ENCODE measurements at places on chromosomes 7 and 10.

- no peak for DNase-seq
These were observed 68.8 kb upstream of the KIF5B start for GRCh38 chr10:32125023-32125422.

DNA sequence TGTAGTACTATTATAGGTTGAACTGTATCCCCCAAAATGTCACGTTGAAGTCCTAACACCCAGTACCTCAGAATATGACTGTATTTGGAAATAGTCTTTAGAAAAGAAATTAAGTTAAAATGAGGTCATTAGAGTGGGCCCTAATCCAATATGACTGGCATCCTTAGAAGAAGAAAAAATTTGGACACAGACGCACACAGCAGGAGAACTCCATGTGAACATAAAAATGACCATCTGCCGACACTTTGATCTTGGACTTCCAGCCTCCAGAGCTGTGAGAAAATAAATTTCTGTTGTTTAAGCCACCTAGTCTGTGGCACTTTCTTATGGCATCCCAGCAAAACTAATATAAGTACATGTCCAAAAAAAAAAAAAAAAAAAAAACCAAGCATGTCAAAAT, 225.8 kb downstream of the PARD3 start:
- no peak for DNase-seq

DNA sequence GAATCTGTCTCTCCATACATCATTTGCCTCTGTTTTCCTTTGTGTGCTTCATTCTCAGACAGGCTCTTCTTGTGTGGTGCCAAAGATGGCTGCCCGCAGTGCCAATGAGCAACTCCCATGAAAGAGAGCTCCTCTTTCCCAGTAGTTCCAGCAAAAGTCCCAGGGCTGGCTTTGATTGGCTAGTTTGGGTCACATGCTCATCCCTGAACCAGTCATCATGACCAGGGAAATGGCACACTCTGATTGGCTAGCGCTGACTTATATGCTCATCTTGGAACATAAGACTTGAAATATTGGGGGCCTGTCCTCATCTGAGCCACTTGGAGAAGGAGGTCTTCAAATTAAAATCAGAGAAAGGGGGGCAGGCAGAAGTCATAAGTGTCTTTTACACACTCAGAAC, 112.7 kb downstream of the CDH23 start:
- no peak for DNase-seq

DNA sequence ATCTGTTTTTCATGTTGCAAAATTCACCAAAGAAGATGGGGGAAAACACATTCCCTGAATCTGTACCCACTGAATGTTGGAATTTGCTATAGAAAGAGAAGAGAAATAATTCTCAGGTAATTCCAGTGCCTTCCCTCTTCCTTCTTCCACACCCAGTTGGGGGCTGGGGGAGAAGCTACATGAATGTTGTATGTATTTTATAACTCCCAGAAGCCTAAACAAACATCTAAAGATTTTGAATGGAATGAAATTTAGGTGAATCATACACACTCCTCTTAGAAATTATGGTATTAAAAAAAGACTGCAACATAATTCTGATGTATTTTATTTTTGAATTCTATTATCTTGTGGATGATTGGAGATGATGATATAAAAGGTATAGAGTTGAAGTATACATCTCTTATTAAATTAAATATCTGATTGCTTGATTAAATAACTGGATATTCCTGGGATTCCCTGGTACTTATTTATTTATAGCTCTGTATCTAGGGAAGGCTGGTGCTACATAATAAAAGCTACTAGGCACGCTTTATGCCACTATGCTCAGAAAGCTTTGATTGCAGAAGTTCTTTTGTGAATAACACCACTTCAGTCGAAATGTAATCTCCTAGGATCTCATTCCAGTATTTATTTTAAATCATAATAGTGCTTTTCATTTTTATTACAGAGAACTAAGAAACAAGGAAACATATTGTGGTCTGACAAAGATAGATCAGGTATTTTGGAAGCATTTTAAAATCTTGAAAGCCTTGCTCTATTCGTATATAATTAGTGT, 98.5 kb downstream of the MCU start:
- no peak for DNase-seq

- DNase-seq, result no peak
These were observed 257.2 kb upstream of the CACNA2D1 start for GRCh38 chr7:82700741-82701140.

DNA sequence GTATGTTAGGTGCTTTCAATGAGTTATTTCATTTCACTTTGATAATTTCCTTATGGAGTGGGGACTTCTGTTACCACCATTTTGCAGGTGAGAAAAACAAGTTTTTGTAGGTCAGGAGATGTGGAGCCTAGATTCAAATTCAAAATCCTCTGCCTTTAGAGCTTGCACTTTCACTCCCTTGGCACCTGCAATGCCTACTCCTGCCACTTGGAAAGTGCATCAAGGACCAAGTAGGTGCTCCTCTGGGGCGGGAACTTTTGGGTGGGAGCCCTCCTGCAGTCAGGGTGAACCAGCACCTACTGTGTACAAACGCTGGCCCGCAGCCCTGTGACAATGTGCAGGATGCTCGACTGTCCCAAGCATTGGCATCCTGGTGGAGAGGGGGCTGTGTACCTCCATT, 199.0 kb downstream of the EMX2 start:
- DNase-seq, result no peak

Data from stimulated activated CD8-positive, alpha-beta memory T cell treated with anti-CD3 and anti-CD28 coated beads, Interleukin-4, amount 100 ng/mL, for 1 hour (primary cell).